Neural progenitor cell (in vitro differentiated cells): ENCODE measurements at places on chromosomes 3 and 15. TPM values are rescaled to one million over a fixed set of nuclear protein-coding genes. Genes with fewer than 3 reads are reported as not detected.

DNA sequence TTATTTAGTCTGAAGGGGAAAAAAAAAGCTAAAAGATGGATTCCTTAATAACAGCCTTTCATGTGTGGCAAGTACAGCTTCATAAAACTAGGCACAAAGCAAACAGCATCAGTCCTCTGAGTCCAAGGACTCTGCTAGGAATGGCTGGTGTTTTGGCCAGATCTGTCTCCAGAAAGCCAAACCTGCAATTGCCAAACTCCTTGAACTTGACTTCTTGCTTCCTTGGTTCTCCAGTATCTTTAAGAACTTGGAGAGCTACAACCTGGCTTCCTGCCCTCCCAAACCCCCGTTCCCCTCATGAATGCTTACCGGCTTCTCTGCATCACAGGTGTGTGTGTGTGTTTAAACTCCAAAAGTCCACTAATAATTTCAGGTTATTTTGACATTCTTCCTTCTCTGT lies 1.6 kb upstream of the PLOD2 start:
- H3K4me3 ChIP-seq: no peak overlapping the region
- H3K27me3 ChIP-seq: peaks cover 24% of the 10 kb centered on the region
- H3K27ac ChIP-seq: no peak overlapping the region
- H3K36me3 ChIP-seq: no peaks in the 10 kb centered on the region
- peaks cover 6% of the 10 kb centered on the region for H3K4me1 ChIP-seq

- no peak overlapping the region for H3K27ac ChIP-seq
- DNase-seq: no peak
- no peak overlapping the region for H3K4me3 ChIP-seq
- peaks cover 15% of the 10 kb centered on the region for H3K27me3 ChIP-seq
- H3K36me3 ChIP-seq: no peaks in the 10 kb centered on the region
Measured at GRCh38 chr3:127449486-127450212, 140.9 kb downstream of the TPRA1 start.

- no peak overlapping the region for H3K4me3 ChIP-seq
- H3K27me3 ChIP-seq: no peaks in the 10 kb centered on the region
- no peaks in the 10 kb centered on the region for H3K4me1 ChIP-seq
- no peak for DNase-seq
Measured at GRCh38 chr3:183988216-183988790, 29.4 kb downstream of the ABCC5 start.

DNA sequence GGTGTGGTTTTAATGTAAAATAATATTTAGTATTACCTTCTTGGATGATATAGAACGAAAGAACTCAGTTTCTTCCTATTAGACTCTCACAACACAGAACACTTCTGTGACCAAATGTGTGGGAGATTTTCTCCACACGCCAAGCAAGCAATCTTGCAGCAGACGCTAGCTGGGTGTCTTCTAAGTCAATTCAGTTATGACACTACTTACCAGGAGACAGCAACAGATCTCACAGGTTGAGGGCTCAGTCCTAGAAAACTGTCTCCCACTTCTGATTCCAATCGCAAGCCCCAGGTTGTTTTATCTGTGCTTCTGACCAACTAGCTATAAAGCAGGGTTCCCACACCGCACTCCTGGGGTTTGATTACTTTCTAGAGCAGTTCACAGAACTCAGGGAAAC lies 41.2 kb downstream of the HERC1 start:
- H3K27me3 ChIP-seq: no peaks in the 10 kb centered on the region
- H3K4me3 ChIP-seq: no peak overlapping the region
- no peak overlapping the region for H3K27ac ChIP-seq
- H3K36me3 ChIP-seq: no peaks in the 10 kb centered on the region
- DNase-seq: no peak

GRCh38 chr15:62457100-62457499 lies 292.0 kb upstream of the C2CD4B start:
- no peak for DNase-seq
- no peaks in the 10 kb centered on the region for H3K36me3 ChIP-seq
- no peak overlapping the region for H3K27ac ChIP-seq
- H3K27me3 ChIP-seq: no peaks in the 10 kb centered on the region
- H3K4me3 ChIP-seq: no peak overlapping the region
- peaks cover 52% of the 10 kb centered on the region for H3K4me1 ChIP-seq

Gene CHDH
- total RNA-seq: 1.5 and 5.9 TPM in 2 replicates

Gene RASGRP1
- 2.5 and 3.8 TPM in 2 replicates for total RNA-seq
